ENCODE measurements at places on chromosomes 16 and 17. TPM values are rescaled to one million over a fixed set of nuclear protein-coding genes. Genes with fewer than 3 reads are reported as not detected.

CD7 gene
- not detected for total RNA-seq

SLC5A11 gene
- total RNA-seq: not detected

CCDC200 gene
- total RNA-seq: not detected

CNGB1 gene
- total RNA-seq: 0.49 TPM

ELMO3 gene
- total RNA-seq: 0.25 TPM

UTS2R gene
- total RNA-seq: not detected

PRR29 gene
- total RNA-seq: 1.5 TPM

LIMD2 gene
- 18.4 TPM for total RNA-seq

KRT23 gene
- total RNA-seq: 0.25 TPM

CD300LG gene
- total RNA-seq: not detected

IRF8 gene
- total RNA-seq: 1.7 TPM

CACNG5 gene
- 0.98 TPM for total RNA-seq

ZFHX3 gene
- 4.7 TPM for total RNA-seq

HOXB9 gene
- not detected for total RNA-seq

PCGF2 gene
- 11.8 TPM for total RNA-seq

TUBD1 gene
- total RNA-seq: 9.1 TPM

MKS1 gene
- total RNA-seq: 9.8 TPM

FNDC8 gene
- not detected for total RNA-seq

B9D1 gene
- total RNA-seq: 7.9 TPM

MT1A gene
- total RNA-seq: not detected

IRX5 gene
- total RNA-seq: not detected

CCL14 gene
- total RNA-seq: not detected

CCL3 gene
- total RNA-seq: 0.74 TPM

DDX42 gene
- 61.0 TPM for total RNA-seq

SBK1 gene
- 29.0 TPM for total RNA-seq

SEC14L5 gene
- 0.49 TPM for total RNA-seq

GPR179 gene
- 0.74 TPM for total RNA-seq

CES5A gene
- not detected for total RNA-seq

HOXB3 gene
- total RNA-seq: not detected

KRTAP2-1 gene
- not detected for total RNA-seq

PRAC2 gene
- total RNA-seq: not detected

SLFN12L gene
- under 0.01 TPM for total RNA-seq

GRN gene
- total RNA-seq: 38.4 TPM

C17orf50 gene
- total RNA-seq: not detected

CLDN7 gene
- total RNA-seq: 0.49 TPM

XAF1 gene
- total RNA-seq: 2.2 TPM

NDRG4 gene
- 221 TPM for total RNA-seq

CCDC40 gene
- 3.9 TPM for total RNA-seq

HOXB6 gene
- total RNA-seq: not detected

SPNS3 gene
- under 0.01 TPM for total RNA-seq

KRT33A gene
- not detected for total RNA-seq

FMNL1 gene
- 4.2 TPM for total RNA-seq

TBC1D3 gene
- total RNA-seq: not detected

GRAP gene
- 4.9 TPM for total RNA-seq

ITGA2B gene
- 0.98 TPM for total RNA-seq

KRT25 gene
- 0.49 TPM for total RNA-seq

TP53TG3F gene
- total RNA-seq: not detected

HOXB5 gene
- not detected for total RNA-seq

Data from temporal lobe (tissue), 4 donors.